ENCODE measurements at places on chromosomes 4 and X. TPM values are rescaled to one million over a fixed set of nuclear protein-coding genes. Genes with fewer than 3 reads are reported as not detected.

Gene CLGN
- not detected for total RNA-seq

Gene VCX3A
- not detected for total RNA-seq

Gene NHS
- total RNA-seq = 0.05 TPM

Gene DUSP21
- not detected for total RNA-seq

Gene PRSS12
- not detected for total RNA-seq

Gene BMP15
- total RNA-seq = not detected

Gene TEX11
- not detected for total RNA-seq

Data from natural killer cell (primary cell).